ENCODE measurements at places on chromosomes 6 and 20.

DNA sequence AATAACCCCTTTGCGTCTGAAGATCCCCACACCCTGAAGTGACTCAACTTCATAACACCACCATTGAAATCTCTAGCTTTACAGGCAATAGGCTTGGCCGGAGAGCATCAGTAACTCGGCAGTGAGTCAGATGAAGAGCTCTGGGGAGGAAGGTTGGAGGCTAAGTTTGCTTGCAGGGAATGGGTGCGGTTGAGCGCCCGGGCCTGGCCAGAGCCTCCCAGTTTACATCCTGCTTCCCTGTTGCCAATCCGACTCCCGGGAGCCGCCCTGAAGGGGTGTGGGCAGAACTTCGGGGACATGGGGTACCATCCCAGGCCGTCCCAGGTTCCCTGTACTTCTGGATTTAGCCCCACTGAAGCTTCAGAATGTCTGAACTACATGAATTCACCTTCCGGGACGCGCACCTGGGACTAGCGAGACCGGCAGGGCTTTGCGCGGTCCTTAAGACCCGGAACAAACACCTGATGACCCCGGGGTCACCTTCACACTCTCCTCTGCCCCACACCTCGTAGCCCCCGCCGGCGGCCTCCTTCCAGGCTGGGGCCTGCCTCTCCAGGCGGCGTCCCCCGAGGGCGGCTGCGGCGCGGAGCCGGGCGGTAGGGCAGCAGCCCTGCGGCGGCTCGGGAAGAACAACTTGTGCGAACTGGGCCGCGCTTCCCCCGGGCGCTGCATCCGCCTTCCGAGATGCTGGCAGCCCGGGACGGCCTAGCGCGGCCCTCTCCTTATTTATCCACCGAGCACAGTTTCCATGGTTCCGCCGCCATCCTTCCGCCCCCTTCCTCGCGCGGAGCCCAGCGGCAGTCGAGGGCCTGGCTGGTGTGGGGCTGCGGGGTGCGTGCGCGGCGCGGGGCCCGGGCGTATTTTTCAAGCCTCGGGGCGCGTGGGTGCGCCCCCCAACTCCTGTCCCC, 56.6 kb upstream of the RREB1 start:
- DNase-seq: no peak

- DNase-seq: no peak
Observed at GRCh38 chr20:53996584-53997486, 73.6 kb downstream of the BCAS1 start.

- no peak for DNase-seq
Observed at GRCh38 chr6:126372626-126373025, 32.7 kb downstream of the CENPW start.

DNA sequence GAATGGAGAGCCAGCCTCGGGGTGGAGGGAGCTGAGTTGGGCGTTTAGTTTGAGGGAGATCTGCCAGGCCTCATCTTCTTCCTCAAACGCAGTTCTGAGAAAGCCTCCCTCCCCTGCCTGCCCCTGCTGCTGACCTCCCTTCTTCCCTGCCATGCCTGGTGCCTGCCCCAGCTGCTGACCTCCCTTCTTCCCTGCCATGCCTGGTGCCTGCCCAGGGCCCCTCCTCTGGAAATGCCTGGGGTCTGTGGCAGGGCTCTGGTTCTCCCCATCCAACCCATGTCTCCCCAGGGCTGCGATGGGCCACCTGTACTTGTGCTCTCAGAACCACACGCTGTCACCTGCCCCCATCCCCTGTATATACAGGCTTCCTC, 114.6 kb downstream of the VEGFA start:
- DNase-seq: no peak

GRCh38 chr6:11774426-11774825, 4.2 kb downstream of the ADTRP start:
- DNase-seq: no peak

GRCh38 chr20:5970381-5970780, 19.9 kb downstream of the MCM8 start:
- DNase-seq: no peak

- DNase-seq: peak; percentile 15
Observed at GRCh38 chr20:59515013-59515905, 89.1 kb upstream of the PHACTR3 start.

DNA sequence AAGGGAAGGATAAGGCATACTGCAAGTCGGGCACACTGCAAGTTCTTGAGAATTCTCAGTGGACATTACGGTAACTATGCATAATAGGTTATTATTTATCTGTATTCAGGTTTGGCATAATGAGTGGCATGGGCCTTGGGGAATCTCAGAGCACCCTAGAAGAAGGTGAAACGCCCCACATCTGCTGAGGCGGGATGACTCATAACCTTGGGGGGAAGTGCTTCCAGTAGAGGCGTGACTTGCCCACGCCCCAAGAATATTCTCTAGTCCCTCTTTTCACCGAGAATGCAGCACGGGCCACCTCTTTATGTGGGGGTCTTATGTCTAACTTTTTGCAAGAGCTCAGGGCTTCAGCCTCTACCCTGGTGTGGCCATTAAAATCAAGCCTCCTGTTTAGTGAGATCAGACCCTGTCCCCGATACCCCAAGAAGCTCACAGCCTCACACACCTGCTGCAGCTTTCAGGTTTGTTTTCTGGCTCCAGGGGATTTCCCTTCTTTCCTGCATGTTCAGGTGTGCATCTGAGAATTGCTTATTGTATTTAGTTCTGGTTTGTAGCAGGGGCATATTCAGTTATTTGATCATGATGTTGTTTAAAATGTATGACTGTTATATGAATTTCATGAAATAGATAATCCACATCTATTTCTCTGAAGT, 19.1 kb downstream of the ZFP64 start:
- DNase-seq: no peak

DNA sequence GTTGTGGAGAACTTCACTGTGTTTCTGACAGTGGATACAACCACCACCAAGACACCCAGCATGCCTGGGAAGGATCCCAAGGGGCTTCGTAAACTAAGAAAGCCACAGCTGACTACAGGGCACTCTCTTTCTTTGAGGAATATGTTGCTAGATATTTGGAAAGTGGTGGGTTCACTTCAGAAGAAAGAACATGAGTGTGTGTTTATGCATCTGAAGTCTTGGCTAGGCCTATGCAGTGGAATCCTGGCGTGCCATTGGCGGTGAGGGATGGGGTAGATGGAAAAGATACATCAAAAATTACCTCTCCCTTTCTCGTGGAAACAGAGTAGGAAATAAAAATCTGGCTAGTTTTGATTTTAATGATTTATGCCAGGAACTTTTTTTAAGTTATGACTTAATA, 187.7 kb downstream of the PDE7B start:
- DNase-seq: no peak

GRCh38 chr20:460180-460579, 2.2 kb downstream of the TBC1D20 start:
- DNase-seq: no peak

DNA sequence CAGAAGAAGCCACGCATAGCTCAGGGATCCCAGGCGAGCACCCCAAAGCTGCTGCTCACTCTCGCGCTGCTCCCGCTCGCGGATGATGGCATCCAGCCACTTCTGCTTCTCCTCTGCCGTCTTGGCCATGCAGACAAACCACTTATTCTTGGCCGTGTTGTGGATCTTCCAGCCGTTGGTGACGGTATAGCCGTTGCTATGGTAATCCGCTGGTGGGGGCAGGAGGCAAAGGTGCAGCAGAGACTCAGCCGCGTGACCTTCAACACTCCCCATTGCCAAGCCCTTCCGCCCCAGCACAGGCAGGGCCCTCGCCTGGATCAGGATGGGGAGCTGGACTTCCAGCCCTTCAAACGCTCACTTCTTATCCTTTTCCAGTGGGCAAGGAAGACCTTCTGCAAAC, 136.9 kb downstream of the PREX1 start:
- DNase-seq: no peak

DNA sequence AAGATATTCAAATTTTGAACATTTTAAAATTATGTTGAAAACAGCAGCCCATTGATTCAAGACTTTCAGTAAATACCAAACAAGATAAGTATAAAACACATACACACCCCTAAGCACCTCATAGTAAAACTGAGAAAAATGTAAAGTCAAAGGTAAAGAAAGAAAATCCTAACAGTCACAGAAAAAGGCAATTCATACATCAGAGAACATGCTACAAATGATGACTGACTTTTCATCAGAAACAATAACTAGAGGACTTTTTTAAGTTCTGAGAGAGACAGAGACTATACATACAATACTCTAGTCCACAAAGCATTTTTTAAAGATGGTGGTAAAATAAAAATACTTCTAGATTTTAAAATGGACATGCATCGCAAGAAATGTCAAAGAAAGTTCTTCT, 111.0 kb downstream of the PFDN4 start:
- DNase-seq: no peak

DNA sequence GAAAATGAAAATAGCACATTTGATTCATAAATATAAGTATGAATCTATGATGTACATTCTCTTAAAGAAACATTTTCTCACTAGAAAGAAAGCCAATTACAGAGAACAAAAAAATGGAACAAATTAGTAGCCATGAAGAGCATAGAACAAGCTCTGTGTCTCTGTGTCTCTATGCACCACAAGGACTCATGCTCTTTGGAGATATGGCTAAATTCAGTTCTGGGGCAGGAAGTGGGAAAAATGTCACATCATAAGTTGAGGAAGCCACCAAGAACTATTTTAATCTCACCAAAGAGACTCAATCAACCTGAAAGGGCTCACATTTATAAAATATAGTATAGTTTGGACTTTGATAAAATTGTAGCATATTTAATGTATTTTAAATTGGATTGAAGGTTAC, 1259.8 kb upstream of the GJE1 start:
- no peak for DNase-seq

DNA sequence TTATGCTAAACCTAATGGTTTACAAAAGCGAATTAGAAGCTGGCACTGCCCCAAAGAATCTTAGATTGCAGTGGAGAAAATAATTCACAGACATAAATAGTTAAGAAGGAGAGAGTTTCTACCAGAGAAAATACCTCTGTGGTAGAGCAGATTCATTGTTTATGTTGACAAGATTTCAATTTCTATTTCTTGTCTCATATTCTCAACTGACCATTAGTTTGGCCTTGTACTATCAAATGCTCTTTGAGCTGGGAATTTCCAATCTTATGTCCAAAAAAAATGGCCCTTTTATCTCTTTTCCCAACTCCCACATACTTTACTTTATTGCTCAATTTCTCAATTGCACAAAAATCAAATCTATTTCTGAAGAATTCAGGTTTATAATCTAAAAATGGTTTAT, 804.1 kb upstream of the CITED2 start:
- no peak for DNase-seq

DNA sequence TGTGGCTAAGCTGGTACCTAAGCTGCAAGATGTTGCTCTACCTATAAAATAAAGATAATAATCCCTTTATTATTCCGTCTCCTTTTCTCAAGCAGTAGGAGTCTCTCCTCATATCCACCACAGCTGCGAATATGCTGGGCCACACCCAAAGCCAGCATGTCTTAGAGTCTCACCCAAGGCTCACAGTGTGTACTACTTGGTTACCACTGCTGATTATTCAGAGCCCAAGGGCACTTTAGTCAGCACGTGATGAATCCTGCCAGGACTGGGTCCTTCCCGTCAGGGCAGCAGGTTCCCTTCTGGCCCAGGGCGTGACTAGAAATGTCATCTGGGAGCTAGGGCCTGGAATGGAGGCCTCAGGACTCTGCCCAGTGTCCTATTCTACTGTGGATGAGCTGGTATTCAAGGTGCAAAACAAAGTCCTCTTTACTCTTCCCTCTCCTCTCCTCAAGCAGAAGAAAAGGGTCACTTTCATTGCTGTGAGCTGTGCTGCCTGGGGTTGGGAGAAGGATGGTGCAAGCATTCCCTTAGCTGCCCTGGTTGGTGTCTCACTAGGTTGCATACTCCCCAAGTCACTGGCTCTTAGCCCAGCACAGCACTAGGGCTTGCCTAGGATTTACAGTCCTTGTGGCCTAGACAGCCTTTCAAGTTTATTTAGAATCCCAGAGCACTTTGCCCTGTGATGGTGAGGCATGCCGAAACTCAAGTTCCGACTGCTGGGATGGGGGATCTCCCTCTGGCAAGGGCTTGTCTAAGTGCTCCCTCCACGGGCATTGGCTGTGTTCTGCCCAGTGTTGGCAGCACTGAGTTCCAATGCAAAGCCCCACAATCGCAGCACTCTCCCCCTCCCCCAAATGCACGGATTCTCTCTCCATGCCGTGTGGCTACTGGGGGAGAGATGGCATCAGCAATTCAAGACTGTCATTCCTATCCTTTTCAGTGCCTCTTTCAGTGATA, 320.2 kb downstream of the BTBD9 start:
- no peak for DNase-seq

DNA sequence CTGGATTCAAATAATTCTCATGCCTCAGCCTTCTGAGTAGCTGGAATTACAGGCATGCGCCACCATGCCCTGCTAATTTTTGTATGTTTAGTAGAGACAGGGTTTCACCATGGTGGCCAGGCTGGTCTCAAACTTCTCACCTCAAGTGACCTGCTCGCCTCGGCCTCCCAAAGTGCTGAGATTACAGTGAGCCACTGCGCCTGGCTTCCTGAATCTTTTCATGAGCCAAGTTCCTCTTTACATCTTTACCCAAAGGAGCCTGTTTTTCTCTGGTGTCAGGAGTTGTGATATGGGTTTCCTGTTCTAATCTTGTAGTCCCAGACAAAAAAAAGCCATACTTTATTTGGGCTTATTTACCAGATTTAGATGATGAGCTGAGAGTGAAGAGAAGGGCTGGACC, 34.4 kb downstream of the PCNA start:
- no peak for DNase-seq

GRCh38 chr6:12715437-12715836, 1.1 kb upstream of the PHACTR1 start:
- no peak for DNase-seq

All from NAMALWA (cell line).